Cardiac muscle cell (in vitro differentiated cells and primary cell): ENCODE measurements at places on chromosomes 5 and 9.

- DNase-seq, result no peak
Observed at GRCh38 chr5:35060236-35060635, 12.5 kb upstream of the AGXT2 start.

GRCh38 chr9:117887941-117888340 is 183.7 kb downstream of the TLR4 start:
- DNase-seq, result no peak

- peak; percentile 80 for DNase-seq
Observed at GRCh38 chr5:146059460-146060220, 45.7 kb downstream of the PLAC8L1 start.

DNA sequence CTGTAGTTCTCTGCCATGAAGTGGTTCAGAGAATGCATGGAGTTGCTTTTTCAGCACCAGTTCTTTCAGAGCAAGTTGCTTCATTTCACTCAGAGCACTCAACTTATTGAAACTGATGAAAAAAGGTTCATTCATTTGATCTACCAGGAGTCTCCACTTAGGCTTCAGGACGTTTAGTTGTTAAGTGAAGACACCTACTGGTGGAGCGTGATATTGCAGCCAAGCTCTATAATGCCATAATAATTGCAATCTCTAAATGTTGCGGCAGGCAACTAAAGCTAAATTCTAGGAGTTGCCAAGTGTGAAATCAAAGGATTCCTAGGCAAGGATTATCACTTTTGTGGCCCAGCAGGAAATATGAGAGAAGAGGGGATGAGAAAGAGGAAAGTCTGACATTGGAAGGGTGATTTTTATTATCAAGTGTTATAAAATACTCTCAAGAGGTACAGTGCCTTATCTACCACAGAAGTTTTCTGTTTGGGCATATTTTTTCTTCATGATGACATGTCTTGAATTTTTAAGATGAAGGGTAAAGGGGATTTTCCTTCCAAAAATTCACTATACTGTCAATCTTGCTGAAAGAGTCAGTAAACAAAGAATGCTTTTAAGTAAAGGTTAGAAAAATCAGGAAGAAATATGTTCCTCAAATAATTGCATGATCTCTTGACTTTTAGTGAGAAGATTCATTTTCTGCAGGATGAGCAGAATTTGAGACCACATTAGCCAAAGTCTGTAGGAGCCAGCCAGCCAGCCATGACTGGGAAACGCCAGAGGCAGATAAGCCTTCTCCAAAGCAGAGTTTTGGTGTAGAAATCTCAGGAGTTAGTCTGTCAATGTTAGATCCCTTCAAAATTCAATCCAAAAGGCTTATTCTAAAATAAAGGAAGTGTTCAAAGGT is 83.4 kb downstream of the SH3PXD2B start:
- DNase-seq, result no peak

GRCh38 chr5:149317281-149318048 is 27.8 kb upstream of the GRPEL2 start:
- DNase-seq, result peak; percentile 59

- no peak for DNase-seq
Observed at GRCh38 chr5:53339962-53340540, 140.4 kb upstream of the FST start.

DNA sequence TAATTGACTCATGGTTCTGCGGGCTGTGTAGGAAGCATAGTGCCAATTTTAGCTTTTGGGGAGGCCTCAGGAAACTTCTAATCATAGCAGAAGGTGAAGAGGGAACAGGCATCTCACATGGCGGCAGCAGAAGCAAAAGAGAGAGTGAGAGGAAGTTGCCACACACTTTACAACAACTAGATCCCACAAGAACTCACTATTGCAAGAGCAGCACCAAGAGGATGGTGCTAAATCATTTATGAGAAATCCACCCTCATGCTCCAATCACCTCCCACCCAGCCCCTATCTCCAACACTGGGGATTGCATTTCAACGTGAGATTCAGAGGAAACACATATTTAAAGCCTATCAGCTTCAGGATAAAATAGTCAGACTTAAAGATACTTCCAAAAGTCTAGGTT is 36.1 kb upstream of the LPAR1 start:
- DNase-seq, result peak; percentile 42

- DNase-seq, result no peak
Observed at GRCh38 chr5:133365738-133366137, 246.6 kb downstream of the FSTL4 start.

GRCh38 chr9:89553451-89554010 is 51.3 kb upstream of the GADD45G start:
- no peak for DNase-seq

- DNase-seq, result no peak
Observed at GRCh38 chr9:26786564-26786963, 106.0 kb downstream of the CAAP1 start.

GRCh38 chr5:139650031-139650688 is 2.0 kb downstream of the CXXC5 start:
- peak; percentile 76 for DNase-seq

GRCh38 chr9:35051069-35051967 is 21.1 kb downstream of the VCP start:
- peak; percentile 75 for DNase-seq

DNA sequence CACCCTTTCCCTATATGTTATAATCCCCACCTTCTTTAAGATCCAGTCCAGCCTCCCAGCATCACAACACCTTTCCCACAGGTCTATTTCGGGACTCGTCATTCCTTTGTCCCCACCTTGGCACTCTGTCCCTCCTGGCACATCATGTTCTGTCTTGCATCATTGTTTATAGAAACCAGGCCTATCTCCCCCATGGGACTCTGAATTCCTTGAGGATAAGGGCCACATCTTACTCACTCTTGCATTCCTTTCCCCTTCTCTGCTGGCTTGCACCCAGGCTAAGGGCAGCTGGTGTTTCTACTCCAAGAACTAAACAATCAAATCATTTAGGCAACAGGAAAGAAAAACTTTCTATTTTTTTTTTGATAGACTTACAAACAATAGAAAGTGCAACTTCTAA is 205.7 kb downstream of the AGTPBP1 start:
- no peak for DNase-seq

GRCh38 chr5:160390787-160391696 is 8.8 kb downstream of the FAM200C start:
- peak; percentile 45 for DNase-seq

- DNase-seq, result peak; percentile 88
Observed at GRCh38 chr5:74035521-74035937, 409.5 kb downstream of the ARHGEF28 start.
